ENCODE measurements at places on chromosomes 5 and 9.

- no peak for DNase-seq
These were observed 78.6 kb upstream of the GDNF start for GRCh38 chr5:37918424-37918823.

DNA sequence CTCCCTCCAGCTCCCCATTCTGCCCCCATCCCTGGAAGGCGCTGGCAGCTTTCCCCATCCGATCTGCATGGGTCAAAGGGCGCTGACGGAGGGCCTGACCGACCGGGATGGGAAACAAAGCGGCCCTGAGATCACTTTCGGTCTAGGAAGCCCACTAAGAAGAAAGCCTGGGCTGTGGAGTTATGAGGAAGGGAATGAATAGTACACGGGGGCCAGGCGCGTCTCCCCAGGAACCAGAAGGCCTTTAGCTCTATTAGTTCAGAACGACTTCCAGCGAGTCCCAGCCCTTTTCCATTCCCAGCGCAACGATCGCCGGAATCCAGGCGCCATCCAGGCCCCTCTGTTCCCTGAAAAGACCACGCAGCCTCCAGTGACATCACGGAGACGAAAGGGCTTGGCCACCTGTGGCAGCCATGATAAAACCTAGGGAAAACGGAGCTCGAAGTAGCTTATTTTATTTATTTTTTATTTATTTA, 70.1 kb upstream of the CCDC180 start:
- DNase-seq: no peak

DNA sequence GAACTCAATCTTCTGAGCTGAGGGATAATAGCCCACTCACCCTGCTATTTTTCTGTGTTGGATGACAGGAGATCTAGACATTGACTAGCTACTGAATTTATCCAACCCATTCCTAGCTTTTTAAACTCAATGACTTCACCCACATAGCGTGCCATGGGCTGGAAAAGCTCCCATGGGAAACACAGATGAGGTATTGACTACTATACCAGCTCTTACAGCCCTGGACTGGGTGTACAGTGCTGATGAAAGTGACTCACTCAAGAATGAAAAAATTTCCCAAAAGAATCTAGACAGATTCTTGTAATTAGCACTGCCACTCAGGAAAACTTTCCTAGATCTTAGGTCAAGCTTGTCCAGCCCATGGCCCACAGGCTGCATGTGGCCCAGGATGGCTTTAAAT, 72.7 kb upstream of the NREP start:
- DNase-seq: no peak

DNA sequence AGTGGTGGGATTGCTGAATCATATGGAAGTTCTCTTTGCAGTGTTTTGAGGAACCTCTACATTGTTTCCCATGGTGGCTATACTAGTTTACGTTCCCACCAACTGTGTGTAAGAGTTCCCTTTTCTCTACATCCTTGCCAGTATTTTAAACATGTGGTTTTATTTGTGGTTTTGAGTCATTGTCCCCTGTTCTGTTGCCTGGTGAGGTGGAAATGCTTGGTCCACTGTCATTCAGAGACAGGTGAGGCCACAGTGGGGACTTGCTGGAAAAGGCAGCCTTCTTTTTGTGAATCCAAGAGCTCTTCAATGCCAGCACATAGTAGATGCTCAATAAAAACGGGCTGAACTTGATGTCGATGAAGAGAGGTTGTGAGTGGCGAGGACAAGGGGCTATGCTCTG, 44.2 kb downstream of the SH3PXD2B start:
- no peak for DNase-seq

Measured in stimulated activated CD4-positive, alpha-beta T cell treated with anti-CD3 and anti-CD28 coated beads, Interleukin-1b, Interleukin-23, amount 100 ng/mL, for 4 hours (primary cell).